ENCODE measurements at places on chromosomes 7 and 10.
A peak's percentile ranks its signal among the peaks of the same experiment; 100 is the strongest.

GRCh38 chr10:99297033-99297432 lies 32.1 kb upstream of the CNNM1 start:
- no peak for DNase-seq

DNA sequence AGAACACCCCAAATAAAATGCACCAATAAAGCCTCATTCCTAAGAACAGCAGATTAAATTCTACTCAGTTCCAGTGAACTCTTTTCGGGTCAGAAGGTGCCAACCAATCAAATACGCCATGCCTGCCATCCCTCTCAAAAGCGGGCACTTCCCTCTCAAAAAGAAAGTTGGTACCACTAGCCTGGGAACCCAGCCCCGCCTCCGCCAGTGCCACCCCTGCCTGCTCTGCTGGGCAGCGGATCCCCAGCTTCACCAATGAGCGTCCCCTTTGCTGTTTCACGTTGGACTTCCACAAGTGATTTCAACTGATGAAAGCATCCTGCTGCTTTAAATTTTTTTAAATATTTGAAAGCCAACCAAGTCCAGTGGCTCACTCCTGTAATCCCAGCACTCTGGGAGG lies 33.2 kb upstream of the PROSER2 start:
- no peak for DNase-seq

- DNase-seq, result no peak
These were observed 193.8 kb downstream of the LRRTM3 start for GRCh38 chr10:67119651-67120050.

GRCh38 chr7:101922631-101923601 lies 105.5 kb downstream of the CUX1 start:
- DNase-seq, result no peak

DNA sequence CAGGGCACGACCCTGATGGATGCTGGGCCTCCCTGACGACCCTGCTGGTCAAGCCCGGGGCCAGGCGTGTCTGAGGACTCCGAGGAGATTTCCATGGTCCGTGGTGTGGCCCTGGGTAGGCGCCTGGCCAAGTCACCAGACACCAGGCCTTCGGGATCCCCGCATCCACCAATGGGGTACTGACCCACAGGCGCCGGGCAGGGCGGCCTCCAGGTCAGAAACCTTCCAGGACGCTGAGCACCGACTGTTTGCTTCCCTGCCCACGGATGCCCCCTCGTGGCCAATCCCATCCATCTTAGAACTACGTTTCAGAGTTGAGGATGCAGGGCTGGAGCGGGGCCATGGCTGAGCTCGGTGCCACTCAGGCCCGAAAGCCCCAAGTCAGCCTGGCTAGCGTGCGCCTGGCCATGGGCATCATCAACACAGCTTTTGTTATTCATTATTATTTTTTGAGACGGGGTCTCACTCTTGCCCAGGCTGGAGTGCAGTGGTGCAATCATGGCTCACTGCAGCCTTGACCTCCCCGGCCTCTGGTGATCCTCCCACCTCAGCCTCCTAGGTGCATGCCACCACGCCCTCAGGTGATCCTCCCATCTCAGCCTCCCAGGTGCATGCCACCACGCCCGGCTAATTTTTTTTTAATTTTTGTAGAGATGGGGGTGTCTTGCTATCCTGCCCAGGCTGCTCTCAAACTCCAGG lies 7.1 kb upstream of the AMZ1 start:
- peak; percentile 42 for DNase-seq

DNA sequence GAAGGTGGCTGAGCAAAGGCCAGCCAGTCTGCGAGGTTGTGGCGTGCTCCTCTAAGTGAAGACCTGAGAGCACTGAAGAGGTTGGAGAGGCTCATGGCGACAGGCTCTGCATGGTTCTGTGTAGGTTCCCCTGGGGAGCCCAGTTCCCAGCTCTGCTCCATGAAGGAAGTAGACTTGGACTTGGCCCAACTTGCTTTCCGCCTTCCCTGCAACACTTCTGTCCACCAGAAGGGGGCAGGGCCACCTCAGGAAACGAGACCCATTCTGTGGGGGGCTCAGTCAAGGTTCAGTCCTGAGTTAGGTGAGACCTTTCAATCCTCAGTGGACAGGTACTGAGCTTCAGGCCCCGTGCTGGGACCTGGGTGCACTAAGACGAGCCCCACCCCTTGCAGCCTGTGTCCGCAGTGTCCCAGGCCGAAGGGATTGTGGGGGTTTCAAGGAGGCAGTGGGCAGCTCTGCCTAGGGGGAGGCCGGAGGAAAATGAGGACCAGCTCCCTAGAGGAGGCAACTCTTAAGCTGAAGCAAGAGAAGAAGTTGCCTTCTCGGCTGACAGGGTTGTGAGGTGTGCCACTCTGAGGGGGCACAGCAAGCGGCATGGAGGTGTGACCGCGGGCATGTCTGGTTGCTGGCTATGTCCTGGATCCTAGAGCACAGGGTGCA lies 15.0 kb upstream of the PCBD1 start:
- DNase-seq, result peak; percentile 22

DNA sequence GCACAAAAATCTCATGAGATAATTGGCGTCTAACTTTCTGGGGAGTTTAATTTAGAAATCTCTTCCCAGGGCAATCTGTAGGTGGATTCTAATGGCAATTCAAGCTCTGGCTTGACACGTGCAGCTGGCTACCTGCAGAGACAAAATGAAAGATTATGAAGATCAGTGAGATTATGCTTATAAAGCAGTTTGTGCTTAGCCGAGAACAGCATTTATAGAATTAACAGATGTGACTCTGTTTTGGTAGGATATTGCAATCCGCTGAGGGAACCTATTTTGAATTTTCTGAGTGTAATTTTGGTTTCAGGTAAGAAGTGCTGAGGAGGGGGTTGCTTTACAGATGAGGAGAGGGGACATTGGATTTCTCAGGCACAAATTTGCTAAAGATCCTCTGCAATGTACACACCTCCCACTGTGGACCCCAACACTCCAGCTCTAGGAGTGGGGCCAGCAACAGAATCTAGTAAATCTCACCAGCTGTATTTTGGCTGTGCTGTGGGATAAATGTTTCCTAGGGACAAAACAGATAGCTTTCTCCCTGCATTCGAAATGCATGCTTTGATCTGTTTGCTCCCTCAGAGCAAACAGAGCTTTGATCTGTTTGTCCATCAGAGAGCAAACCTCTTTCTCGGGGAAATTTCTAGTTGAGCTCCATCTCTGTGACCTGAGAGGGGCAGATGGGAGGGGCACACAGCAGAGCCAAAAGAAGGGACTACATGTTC lies 7.4 kb downstream of the GJD4 start:
- no peak for DNase-seq

- no peak for DNase-seq
These were observed 138.1 kb upstream of the THSD7A start for GRCh38 chr7:11970132-11970531.

DNA sequence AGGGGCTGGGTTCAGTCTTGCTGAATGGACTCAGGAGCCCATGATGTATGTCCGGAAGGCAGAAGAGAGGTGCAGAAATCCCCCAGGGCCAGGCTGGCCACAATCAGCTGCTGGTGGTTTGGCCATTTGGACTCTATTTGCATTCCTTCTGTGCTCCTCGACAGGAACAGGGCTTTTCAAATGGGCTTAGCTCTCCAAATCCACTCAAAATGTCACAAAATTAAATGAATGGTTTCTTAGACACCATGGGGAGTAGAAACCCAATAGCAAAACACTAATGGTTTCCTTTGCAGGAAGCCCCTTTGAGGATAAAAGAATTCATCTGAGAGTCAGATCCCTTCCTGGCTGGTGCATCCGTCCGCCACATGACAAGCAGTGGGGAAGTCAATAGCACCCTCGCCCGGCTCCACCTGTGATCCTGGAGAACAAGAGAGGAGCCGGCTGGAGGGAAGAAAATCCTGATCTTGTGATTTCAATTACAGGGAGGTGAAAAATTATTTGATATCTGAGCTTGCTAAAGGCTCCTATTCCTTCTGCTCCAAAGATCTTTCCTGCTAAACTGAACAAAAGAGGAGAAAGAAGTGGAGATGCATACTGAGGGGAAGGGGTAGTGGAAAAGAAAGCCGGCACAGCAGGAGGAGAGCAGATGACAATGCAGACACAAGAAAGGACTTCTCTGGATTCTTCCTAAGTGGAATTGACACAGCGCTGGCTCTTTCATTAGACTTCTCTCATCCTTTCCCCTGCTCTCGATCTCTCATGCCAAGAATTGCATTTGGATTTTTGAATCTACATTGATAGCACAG lies 190.7 kb downstream of the C7orf25 start:
- DNase-seq, result no peak

DNA sequence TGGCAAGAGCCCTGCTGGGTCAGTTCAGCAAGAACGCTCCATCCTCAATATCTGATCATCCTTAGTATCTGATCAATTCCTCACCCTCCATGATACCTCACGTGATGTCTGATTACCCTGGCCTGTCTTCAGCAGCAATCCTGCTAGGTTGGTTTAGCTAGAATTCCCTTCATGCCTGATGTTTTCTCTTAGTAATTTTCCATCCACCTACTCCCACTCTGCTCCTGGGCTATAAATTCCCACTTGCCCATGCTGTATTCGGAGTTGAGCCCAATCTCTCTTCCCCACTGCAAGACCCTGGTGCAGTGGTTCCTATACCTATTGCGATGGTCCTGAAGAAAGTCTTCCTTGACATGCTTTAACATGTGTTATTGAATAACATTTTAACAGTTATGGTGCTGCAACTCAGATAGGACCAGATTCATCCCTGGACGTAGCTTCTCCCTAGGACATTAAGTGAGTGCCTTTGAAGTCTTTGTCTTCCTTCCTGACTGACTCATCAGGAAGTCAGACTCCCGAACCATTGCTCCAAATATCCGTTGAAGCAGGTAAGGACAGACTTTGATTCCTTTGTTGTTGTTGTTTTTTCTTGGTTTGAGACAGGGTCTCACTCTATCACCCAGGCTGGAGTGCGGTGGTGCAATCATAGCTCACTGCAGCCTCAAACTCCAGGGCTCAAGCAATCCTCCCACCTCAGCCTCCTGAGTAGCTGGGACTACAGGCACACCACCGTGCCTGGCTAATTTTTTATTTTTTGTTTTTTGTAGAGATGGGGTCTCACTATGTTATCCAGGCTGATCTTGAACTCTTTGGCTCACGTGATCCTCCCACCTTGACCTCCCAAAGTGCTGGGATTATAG lies 29.4 kb upstream of the CLDN3 start:
- no peak for DNase-seq

DNA sequence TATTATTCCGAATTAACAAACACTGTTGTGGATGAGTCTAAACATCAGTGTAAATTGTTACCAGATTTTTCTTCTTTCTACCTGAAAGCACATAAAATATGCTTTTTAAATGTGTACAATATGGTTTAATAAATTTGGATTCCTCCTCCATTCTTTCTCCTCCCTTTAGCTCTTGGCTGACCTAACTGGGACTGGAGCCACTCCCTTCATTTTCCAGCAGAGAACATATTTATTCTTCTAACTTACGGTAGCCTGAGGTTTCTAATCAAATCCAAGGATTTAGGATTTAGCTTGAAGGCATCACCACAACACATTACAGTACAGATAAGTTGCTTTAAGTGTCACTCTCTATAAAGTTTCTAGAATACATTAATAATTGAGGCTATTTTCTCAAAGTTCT lies 88.2 kb upstream of the SEMA3C start:
- no peak for DNase-seq

DNA sequence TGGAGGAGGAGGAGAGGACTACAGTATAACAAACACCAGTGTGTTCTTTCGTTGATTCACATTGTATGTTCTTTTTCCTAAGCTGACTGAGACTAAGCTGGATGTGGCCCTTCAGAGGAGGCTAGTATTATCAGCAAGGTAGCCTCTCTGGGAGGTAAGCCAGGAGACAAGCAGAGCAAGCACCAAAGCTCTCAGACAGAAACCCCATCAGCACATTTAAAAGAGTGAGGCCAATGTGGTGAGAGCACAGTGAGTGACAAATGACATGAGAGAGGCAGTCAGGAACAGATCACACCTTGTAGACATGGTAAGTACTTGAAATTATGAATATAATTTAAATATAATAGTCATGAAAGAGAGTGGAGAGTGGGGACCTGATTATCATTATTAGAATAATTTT lies 107.6 kb downstream of the KMT2C start:
- DNase-seq, result no peak

DNA sequence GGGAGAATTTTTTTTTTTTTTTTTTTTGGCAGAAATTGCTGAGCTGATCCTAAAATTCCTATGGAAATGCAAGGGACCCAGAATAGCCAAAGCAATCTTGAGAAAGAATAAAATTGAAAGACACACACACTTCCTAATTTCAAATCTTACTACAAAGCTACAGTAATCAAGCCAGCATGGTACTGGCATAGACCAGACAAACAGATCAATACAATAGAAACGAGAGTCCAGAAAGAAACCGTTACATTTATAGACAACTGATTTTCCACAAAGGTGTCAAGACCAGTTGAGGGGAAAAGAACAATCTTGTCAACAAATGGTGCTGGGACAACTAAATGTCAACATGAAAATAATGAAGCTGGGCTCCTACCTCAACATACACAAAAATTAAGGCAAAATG lies 34.5 kb downstream of the LARP4B start:
- no peak for DNase-seq

- no peak for DNase-seq
These were observed 8.1 kb downstream of the BTAF1 start for GRCh38 chr10:91931526-91932190.

DNA sequence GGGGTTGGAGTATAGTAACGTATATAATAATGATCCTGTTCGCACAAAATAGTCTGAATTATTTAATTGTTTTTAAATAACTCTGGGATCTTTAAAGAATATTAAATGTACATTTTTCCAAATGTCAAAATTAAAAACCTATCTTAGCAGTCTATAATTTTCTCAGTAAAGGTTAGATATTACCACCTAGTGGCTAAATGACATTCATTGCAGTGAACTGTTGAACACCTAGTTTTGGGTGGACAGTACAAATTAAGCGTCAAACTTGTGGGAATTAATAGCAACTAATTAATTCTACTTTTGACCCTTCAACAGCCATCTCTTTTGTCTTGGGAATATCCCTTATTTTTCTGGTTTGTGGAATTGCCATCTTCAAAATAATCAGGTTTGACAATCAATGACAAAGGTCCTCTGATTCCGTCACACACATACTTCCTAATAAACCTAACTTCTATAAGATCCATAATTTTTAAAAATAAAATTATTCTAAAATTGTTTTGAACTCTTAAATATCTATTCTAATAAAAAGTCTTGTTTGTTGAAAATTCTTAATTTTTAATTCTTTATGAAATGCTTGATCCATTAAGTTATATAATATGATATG lies 165.7 kb downstream of the SEMA3D start:
- no peak for DNase-seq

DNA sequence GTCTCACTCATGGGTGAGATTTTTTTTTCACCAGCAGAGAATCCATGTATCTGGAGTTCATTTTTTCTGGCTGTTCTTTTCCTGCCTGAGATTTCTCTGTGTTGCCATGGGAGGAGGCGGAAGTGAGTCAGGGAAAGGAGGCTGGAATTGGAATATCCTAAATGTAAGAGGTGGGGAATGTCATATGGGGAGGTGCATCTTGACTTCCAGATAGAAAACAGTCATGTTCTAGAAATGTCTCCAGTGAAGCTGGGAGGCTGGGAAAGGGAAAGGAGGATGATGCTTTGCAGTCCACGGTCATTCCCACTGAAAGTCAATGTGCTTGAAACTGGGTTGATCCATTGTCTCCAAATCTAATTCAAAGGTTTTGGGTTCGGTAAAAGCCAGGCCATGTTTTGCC lies 39.7 kb upstream of the HPS1 start:
- DNase-seq, result no peak

GRCh38 chr10:69786791-69787190 lies 14.9 kb upstream of the COL13A1 start:
- no peak for DNase-seq

- no peak for DNase-seq
These were observed 39.3 kb downstream of the VWA2 start for GRCh38 chr10:114278140-114278883.

GRCh38 chr7:135388616-135389015 lies 121.3 kb downstream of the CNOT4 start:
- no peak for DNase-seq
